ENCODE measurements at places on chromosomes 11 and 22. TPM values are rescaled to one million over a fixed set of nuclear protein-coding genes. Genes with fewer than 3 reads are reported as not detected.

DNA sequence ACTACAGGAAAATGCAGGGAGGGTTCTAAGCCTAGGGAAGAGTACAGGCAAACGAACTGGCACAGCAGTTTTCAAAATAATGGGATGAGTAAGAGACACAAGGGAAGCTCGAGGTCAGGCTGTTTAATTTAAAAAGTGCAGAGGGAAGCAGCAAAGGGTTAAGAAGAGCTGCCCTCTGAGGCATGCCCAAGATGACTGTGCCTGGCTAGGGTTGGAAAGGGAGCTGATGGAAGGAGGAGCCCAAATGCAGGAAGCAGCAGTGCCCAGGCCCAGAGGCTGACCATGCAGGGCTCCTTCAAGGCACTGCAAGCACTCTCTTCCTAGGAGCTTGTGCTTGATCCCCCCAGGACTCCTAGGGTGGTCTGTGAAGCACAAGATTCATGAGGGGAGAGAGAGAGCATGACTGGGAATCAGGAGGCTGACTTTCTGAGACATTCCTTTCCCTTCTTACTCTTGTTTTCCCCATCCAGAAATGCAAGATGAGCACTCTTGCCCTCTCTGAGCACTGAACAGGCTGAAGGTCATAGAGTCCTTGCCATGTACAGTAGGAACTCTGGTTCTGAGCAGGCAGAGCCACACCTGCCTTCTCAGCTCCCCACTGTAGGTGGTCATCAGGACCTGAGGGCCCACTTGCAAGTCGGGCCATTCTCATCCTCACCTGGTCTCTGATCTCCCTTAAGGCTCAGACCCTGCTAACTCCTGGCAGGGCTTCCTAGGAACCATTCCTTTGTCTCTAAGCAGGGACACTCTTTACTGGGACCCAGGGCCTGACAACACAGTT, 46.7 kb upstream of the DRD2 start:
- H3K36me3 ChIP-seq: no peaks in the 10 kb centered on the region
- no peak for DNase-seq
- no peak overlapping the region for H3K27ac ChIP-seq
- H3K27me3 ChIP-seq: peaks cover 3% of the 10 kb centered on the region
- H3K4me3 ChIP-seq: no peak overlapping the region
- no peaks in the 10 kb centered on the region for H3K4me1 ChIP-seq

GRCh38 chr11:2805388-2806056, 80.1 kb downstream of the CDKN1C start:
- H3K4me3 ChIP-seq: no peak overlapping the region
- H3K36me3 ChIP-seq: no peaks in the 10 kb centered on the region
- H3K4me1 ChIP-seq: no peaks in the 10 kb centered on the region
- H3K27me3 ChIP-seq: no peaks in the 10 kb centered on the region
- no peak overlapping the region for H3K27ac ChIP-seq

DNA sequence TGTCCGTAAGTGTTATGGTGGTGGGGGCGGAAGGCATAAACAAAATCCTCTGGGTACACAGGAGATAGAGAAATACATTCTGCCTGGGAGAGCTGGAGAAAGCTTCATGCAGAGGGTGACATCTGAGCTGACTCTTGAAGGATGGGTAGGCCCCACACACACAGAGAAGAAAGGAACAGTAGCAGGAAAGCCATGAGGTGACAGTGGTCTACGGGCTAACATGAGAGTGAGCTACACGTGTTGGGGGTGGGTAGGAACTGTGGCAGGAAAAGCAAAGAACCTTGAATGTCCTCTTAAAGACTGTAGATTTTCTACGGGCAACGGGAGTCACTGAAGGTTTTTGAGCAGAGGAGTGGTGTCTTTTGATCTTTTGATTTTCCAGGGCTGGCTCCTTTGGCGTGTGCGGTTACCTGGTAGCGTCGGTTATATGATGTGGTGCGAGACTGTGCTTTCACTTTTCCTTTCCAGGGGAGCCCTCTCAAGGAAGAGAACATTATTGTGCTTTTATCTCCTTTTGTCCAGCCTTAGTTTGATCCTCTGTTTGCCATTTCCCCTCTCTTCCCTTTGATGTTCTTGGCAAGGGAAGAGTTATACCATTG, 39.7 kb downstream of the ADAMTS8 start:
- H3K4me3 ChIP-seq: peak overlapping the region; percentile 12
- peaks cover 5% of the 10 kb centered on the region for H3K4me1 ChIP-seq
- H3K27ac ChIP-seq: no peak overlapping the region
- peak; percentile 40 for DNase-seq
- H3K36me3 ChIP-seq: no peaks in the 10 kb centered on the region

GRCh38 chr11:61659413-61660196, 20.6 kb upstream of the DAGLA start:
- no peaks in the 10 kb centered on the region for H3K27me3 ChIP-seq
- no peak overlapping the region for H3K27ac ChIP-seq
- H3K36me3 ChIP-seq: no peaks in the 10 kb centered on the region
- no peak overlapping the region for H3K4me3 ChIP-seq

DNA sequence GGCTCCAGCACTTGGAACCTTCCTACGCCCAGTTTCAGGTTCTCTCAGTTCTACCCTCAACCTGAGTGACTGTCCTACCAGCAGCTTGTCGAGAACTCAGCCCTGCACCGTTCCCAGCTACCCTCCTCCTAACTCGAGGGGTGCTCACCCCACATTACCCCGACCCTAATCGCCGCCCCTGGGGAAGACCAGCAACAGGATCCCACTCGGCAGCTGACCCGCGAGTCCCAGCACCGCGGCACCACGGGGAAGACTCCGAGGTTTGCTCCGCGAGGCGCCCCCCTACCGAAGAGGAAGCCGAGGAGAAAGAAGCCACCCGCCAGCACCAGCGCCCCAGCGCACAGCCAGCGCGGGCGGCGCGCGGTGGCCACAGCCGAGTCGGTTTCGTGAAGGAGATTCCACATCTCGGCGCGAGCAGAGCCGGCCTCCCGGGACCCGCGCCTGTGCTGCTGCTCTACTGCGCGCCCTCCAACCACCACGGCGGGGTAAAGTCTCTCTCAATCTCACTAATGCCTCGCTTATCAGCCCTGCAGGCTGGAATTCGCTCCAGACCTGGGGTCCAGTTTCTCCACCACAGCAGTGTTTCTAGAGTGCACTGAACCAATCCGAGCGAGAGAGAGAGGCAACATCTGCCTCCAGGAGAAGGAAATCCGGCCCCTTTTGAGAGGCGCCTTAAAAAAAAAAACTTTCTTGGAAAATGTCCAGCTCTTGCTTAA, at the start of gene FOLH1:
TSS of gene FOLH1 (minus strand) at position 597 of the 716 bp plus-strand sequence. CDS start at position 404, 193 bp downstream.
- no peaks in the 10 kb centered on the region for H3K27me3 ChIP-seq
- DNase-seq: no peak
- H3K27ac ChIP-seq: no peak within 1 kb of the TSS
- no peaks in the 10 kb centered on the region for H3K4me1 ChIP-seq
- H3K36me3 ChIP-seq: no peaks in the 10 kb centered on the region
- no peak within 1 kb of the TSS for H3K4me3 ChIP-seq

The SMTNL1 gene
- not detected for total RNA-seq

The NPTXR gene
- 1.3 TPM for total RNA-seq

The SYCE3 gene
- total RNA-seq: not detected

The VSIG10L2 gene
- total RNA-seq: not detected

Data from CD4-positive, CD25-positive, alpha-beta regulatory T cell (primary cell).